ENCODE measurements at places on chromosomes 7 and 10.

- DNase-seq, result no peak
Observed at GRCh38 chr7:47609803-47610452, 28.0 kb upstream of the TNS3 start.

DNA sequence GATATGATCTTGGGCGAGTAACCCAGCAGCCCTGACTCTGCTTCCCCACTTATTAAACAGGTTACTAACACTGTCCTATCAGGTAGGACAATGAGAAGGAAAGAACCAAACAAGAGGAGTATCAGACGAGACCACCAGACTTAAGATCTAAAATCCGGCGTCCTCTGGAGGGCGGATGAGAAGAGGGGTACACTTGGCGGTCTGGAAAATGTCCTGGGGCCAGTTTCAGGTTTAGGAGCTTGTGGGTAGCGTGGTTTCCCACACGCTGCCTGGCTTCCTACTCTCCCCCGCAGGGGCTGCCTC is 635 bp downstream of the ZNF32 start:
- no peak for DNase-seq

DNA sequence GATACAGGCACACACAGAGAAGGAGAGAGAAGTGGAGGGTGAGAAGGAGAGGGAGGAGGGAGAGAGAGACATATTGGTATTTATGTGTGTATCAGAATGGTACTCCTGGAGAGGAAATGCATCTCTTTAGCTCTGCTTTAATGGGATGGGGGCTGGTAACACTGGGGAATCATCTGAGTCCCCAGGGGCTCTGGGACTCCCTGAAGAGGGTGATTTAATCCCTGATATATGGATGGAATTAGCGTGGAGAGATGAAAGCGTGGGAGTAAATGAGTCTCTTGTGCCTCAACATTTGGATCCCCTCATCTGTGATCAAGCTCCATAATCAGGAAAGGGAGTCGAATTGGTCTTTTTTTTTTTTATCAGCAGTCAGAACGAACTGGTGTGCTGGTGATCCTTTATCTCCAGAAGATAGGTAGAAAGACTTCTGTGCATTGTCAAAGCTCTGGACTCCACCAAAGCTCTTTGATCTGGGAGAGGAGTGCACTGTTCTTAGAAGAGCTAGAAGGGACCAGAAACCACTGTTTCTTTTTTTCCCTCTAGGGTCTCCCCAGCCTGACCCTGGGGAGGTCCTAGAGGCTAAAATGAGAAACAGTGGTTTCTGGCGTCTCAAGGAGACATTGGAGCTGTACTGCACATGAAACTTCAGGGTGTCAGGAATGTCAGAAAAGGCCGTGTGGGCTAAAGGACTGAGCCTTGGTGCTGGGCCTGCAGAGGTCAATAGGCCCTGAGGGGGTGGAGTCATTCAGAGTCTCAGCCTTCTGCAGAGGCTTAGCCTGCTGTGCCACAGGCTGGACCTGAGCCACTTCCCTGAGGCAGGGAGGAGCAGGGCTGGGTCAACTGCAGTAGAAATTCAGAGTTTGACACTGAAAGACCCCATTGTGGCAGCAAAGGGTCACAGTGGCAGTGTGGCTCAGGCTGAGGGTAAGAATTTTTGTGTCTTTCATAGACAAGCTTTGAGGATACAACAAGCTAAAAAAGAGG is 234.4 kb upstream of the SLC26A5 start:
- no peak for DNase-seq

DNA sequence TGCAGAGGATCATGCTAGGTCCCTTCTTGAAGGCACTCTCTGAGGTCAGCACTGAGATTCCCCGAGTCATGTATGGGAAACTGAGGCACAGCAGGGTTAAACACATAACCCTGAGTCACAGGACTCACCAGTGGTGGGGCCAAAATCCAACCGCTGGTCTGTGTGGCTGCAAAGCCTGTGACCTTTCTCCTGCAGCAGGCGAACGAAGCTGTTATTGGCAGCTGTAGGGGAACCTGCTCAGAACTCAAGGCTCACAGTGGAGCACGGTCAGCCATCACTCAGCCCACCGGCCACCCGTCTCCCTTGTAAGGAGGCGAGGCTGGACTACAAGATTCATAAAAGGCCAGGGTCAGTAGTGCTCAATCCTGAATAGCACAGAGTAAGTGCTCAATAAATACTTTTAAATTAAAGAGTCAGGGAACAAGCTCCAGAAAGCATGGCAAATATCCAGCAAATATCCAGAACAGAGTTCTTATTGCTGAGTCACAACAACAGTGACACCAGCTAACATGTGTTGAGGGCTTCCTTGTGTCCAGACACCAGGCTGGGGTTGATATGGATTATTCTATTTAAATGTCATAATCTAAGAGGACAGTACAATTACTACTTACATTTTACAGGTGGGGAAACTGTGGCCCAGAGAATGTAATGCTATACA is 34.9 kb downstream of the CHST15 start:
- DNase-seq, result no peak

DNA sequence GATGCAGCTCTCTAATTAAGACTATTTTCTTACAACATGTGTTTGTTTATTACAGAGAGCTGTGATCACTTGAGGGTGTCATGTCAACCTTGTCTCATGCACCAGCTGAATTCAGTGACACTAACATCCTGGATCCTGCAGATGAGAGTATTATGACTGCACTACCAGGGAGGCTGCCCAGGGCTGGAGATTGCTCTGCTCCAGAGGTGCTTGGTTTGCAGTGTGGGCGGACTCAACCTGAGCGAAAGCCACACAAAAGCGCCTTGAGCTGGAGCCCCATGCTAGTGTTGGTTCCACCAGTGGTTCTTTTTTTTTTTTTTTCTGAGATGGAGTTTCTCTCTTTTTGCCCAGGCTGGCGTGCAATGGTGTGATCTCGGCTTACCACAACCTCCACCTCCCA is 33.8 kb upstream of the ATXN7L1 start:
- no peak for DNase-seq

GRCh38 chr7:155961241-155962190 is 149.3 kb upstream of the SHH start:
- DNase-seq, result no peak

DNA sequence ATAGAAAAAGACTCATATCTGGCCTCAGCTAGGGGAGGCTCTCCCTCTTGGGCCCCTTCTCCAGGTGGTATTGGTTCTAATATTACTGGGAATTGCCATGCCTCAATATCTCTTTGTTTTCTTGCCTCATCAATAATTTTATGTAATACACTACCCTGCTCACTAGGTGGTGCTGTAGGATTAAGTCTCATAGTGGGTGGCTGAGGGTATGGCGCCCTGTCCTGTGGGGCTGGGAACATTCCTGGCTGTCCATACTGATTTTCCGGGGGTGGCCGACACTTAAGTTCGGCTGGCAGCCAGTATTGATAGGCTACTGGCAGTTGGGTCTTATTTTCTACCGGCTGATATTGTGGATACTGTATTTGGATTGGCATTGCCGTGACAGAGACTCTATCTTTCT is 9.0 kb upstream of the TAS2R3 start:
- no peak for DNase-seq

DNA sequence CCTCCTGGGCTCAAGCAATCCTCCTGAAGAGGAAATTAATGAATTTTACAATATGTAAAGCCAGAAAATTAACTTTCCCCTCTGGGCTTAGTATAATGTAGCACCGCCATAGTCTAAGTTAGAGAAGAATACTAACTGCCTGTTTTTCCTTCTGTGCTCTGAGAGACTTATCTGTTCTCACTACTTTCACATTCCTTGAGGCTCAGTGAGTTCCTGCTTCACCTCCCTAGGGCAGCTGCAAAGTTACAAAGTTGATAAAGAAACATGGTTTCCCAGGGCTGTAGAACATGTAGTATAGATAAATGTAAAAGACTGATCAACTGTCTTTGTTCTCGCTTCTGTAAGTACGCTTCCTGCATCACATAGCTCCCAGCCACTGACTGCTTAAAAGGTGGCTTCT is 16.0 kb upstream of the OLAH start:
- no peak for DNase-seq
